Stimulated activated CD8-positive, alpha-beta memory T cell treated with anti-CD3 and anti-CD28 coated beads, Interleukin-4, amount 100 ng/mL, for 4 hours (primary cell): ENCODE measurements at places on chromosomes 7 and 10.

DNA sequence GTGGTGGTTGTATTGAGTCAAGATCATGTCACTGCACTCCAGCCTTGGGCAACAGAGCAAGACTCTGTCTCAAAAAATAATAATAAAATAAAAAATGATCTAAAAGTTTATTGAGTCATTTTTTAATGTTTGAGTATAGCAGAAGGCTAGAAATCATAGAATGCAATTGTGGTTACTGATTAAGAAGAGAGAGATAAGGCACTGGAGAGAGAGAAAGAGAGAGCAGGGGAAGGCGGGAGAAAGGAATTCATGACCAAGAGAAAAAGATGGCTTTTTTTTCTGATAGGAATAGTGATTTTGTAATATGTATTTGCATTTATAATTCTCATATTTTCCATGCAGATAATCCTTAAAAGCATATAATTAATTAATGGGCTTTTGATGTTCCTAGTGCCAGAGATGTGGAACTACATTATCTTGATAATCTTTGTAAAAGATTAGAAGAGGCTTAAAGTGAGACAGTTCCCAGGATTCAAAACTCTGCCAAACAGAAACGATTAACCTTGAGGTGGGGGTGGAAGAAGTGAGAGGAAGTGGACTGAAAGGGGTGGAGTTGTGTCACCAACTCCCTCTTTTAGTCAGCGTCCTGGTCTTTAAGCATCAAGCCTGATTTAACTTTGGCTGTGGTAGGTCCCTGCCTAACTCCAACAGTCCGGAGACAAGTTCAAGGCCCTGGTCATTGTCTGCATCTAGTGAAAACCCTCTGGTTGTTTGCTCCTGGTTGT, 76.2 kb downstream of the CHN2 start:
- no peak for DNase-seq

GRCh38 chr10:34228066-34228465, 587.0 kb downstream of the PARD3 start:
- no peak for DNase-seq

DNA sequence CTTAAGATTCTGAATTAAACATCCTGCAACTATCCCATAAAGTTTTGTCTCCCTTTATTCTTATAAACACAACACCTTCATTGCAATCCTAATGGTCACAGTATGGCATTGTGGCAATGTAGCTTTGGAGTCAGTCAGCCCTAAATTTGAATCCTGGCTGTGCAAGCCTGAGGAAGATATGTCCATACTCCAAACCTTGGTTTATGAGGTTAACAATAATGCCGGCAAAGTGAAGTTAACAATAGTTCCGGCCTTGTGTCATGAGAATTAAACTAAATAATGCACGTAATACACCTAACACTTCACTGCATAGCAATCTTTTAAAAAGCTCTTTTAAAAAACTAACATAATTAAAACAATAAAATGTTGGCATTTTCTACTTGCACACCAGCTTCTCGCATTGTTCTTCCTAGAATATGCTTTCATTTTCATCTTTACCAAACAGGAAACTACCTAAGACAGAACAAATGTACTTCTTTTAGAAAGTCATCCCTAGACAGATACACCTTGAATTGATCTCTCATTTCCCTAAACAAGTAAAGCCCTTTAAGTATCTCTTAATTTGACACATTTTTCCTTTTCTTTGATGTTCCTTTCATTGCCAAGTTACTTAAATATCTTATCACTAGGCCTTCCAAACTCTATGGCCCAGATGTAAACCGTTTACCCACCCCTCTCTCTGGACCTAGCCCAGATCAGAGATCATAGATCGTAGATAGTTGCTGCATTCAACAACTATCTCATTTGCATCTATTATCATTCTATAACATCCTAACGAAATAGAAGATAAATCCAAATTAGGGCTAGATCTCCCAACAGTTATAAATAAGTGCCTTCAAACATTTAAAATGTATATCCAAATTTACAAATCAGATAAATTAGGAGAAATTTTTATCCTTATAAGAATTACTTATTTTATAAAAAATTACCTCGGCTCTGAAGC, 66.7 kb downstream of the CREB3L2 start:
- no peak for DNase-seq

- DNase-seq = no peak
Measured at GRCh38 chr7:10156972-10157371, 816.7 kb upstream of the PHF14 start.

- DNase-seq = no peak
Measured at GRCh38 chr7:55557666-55558188, 14.6 kb downstream of the VOPP1 start.

- no peak for DNase-seq
Measured at GRCh38 chr7:128884561-128885369, 22.1 kb downstream of the ATP6V1F start.

DNA sequence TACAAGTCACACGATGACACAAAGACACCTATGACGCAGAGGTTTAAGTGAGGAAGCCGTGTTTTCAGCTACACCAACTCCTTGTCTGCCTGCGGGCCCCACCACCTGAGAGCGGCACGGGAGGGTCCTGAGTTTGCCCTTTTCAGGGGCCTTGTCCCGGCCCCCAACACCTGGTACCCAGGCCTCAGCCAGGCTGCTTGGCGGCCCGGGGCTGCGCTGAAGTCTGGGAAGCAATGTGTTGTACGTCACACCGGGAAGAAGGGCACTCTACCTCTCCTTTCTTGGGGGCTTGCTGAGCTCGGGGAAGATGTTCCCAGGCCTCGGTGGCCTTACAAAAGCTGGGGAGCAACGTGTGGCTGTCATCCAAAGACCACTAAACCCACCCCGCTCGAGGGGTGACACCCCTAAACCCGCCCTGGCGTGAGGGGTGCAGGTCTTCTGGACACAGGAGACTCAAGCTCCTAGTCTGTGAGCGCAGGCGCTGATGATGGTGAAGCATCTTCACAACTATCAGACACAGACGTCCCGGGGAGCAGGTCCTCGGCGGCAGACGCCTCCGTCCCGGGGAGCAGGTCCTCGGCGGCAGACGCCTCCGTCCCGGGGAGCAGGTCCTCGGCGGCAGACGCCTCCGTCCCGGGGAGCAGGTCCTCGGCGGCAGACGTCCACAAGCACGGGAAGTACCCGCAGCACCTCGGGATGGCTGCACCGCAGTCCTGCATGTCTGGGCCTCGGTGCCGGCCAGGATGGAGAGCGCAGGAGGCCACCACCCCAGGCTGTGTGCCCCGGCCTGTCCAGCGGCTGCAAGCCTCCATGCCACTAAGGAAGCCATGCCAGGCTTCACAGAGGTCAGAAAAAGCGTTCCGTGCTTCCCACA, 15.4 kb downstream of the CFAP46 start:
- no peak for DNase-seq

DNA sequence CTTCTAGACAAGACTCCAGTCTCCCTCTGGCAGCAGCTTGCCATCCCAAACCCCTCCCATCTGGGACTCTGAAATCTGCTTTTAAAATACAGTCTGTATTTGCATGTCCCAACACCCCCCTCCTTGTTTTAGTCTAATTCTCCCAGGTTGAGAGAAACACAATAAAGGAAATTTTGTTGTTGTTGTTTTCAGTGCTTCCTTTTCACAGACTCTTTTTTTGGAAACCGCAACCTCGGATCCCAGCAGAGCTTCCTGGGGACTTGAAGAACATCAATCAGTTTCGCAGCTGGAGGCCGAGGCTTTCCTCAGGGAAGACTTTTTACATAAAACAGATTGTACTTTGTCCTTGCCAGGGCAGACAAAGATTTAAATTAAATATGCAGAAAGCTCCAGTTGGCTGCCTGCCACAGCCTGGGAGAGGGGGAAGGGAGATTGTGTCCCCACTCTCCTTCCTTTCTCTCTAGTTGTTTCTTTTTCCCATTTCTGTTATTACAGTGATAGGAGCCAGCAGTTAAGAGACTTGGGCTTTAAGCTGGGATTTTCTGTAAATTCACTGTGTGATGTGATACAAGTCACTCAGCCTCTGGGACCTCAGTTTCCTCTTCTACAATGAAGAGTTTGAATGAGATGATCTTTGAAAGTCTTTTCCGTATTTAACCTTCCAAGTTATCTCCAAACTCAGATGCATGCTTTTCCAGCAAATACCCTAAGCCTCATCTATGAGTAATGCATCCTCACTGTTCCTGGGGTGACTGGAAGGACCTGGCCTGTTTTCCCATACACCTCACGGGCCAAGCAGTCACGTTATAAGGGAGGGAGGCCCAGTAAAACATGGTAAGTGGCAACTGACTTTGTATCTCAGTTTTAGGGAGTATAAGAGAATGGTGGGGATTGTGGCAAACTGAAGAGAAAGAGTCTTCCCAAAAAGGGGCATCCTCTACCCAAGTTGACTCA, 192.3 kb downstream of the REEP3 start:
- no peak for DNase-seq

DNA sequence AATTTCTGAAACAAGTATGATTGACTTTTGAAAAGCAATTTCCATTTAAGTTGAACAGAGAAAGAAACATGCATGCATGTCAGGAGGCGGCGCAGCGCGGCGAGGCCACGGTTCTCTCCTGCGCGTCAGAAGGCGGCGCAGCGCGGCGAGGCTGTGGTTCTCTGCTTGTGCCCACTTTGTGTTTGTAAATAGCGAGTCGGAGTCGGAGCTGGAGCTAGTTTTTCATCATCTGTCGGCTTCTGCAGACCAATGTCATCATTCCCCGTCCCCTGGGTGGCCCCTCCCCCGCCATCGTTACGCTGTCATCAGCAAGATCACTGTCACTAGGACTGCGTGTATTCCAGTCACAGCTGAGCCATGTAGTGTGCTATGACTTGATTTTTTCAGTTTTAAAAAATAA, 49.2 kb downstream of the INPP5A start:
- DNase-seq = no peak

- no peak for DNase-seq
Measured at GRCh38 chr7:174716-175115, 17.7 kb upstream of the FAM20C start.

- DNase-seq = no peak
Measured at GRCh38 chr7:66167773-66168387, 37.3 kb upstream of the TPST1 start.

DNA sequence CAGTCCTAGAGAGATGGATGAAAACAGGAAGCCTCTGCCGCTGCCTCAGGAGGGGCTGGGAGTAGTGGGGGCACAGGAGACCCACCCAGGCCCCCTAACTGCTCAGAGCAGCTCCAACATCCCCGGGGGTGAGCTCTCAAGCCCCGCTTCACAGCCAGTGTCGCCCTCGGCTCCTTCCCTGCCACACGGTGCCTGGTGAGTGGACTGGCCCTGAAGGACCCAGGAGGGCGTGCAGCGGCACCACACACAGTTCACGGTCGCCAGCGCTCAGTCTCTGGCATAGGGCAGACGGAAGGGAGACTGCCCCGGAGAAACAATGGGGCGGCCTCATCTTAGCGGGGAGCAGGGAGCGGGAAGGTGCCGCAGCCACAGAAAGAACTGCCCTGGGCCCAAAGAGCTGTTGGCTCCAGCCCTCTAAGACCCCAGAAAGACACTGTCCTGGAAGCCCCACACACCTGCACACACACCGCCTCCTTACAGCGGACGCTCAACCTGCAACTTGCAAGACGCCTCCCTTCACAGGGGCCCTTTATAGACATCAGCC, 1.2 kb downstream of the CLDN15 start:
- DNase-seq = no peak

DNA sequence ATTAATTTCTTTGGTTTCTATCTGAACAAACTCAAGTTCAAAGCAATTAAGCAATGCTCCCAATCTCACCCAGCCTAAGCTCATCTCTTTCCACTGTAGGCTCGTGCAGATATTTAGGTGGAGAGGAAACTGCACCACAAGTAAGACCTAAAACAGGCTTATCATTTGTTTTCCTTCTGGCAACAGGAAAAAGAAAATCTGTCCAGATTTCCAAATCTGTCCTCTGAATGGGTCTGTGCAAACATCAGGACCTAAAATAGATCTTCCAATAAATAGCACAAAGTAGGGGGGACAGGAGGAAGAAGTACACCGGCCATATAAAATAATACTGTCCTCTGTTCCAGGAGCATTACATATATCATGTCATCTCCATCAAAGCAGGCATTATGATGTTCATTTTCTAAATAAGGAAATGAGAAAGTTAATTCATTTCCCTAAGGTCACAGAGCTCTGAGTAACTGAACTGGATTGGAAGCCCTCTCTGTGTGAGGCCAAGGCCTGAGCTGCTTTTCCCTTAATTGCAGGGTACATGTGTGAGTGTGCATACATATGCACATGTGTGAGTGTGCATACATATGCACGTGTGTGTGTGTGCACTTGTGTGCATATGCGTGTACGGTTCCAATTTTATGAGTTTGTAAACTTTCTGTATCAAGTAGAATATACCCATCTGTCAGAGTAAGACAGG, 92.8 kb upstream of the PARD3 start:
- no peak for DNase-seq

- no peak for DNase-seq
Measured at GRCh38 chr7:1856161-1856887, 186.2 kb downstream of the ELFN1 start.

- DNase-seq = no peak
Measured at GRCh38 chr10:17756557-17757217, 4.7 kb downstream of the TMEM236 start.

DNA sequence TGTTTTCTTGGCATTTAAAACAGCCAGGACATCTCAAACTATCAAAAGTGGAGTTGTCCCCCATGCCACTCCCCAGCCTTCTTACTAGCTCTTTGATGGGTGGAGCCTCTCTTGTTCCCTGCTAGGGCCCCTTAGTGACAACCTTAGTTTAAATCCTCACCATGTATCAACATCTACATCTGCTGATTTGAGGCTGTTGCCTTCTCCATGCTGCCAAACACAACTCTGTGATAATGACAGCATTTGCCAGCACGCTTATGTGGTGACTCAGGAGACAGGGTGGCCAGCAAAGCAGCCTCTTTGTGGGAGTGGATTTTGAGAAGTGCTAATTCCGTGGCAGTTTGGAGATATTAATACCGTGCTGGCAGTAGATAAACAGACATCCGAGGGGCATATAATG, 145.4 kb downstream of the LRRC4 start:
- no peak for DNase-seq

DNA sequence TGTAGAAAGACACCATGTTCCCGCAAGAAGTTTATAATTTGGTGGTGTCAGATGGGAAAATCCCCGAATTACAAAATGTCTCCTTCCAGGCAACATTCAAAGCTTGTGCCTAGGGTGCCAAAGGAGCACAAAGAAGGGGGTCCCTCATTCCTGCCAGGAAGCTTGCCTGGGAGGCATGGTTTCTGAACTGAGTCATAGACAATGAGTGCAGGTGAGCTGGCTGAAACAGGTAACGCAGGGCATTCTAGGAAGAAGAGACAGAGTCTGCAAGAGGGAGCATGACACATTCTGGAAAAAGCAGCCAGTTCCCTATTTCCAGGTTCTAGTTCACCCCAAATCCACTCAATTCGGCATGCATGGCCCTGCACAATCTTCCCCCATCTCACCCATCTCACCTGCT, 11.9 kb upstream of the CALU start:
- DNase-seq = no peak

DNA sequence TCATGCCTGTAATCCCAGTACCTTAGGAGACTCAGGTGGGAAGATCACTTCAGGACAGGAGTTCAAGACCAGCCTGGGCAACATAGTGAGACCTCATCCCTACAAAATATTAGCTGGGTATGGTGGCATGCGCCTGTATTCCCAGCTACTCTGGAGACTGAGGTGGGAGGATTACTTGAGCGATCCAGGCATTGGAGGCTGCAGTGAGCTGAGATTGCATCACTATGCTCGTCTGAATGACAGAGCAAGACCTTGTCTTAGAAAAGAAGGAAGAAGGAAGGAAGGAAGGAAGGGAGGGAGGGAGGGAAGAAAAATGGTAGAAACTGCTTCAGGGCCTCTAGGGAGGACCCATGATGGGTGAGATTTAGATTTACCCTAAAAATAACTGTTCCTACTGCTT, 112.3 kb downstream of the SPDYE5 start:
- DNase-seq = no peak
